ENCODE measurements at places on chromosomes 1 and 21.

GRCh38 chr1:36965275-36966159 is 68.8 kb downstream of the GRIK3 start:
- DNase-seq = no peak

DNA sequence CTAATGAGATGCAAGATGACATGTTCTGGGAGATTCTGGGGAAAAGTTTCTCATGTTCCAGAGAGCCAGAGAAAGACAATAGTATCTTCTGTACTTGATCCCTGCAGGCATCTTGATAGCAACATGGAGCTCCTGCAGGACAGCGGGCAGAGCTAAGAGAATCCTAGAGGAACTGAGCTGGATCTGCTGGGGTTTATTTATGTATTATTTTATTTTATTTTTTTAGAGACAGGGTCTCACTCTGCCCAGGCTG is 22.7 kb upstream of the SCAF4 start:
- no peak for DNase-seq

DNA sequence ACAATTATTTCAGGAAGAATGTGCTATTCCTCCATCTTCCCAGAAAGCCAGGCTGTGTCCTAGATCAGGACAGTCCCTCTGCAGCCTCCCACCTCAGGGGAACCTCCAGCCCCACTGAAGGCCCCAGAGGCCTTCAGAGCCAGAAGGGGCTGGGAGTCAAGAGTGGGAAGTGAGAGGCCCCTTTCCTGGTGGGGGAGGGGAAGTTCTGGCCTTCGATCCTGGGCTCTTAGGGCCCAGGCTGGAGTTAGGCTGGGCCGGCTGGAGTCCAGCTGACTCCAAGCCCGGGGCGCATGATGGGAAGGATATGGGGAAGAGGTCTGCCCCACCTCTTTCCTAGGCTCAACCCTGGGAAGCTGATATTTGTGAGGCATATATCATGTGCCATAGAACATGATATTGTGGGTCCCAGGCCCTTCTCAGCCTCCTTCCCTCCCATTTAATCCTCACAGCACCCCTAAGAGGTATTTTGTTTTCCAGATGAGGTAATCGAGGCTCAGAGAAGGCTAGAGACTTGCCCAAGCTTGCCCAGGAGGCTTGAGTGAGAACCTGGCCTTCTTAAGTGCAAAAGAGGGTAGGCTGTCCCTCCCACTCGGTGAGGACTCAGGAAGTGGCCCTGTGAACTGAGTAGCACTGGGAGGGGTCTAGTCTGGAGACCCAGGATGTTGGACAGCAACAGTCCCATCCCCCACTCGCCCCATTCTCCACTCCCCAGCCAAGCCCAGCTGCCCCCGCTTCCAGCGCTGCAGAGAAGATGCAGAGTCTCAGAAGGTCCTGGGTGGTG is 18.6 kb upstream of the HSPG2 start:
- no peak for DNase-seq

- DNase-seq = no peak
These were observed 13.9 kb upstream of the MAP3K21 start for GRCh38 chr1:233313434-233314155.

DNA sequence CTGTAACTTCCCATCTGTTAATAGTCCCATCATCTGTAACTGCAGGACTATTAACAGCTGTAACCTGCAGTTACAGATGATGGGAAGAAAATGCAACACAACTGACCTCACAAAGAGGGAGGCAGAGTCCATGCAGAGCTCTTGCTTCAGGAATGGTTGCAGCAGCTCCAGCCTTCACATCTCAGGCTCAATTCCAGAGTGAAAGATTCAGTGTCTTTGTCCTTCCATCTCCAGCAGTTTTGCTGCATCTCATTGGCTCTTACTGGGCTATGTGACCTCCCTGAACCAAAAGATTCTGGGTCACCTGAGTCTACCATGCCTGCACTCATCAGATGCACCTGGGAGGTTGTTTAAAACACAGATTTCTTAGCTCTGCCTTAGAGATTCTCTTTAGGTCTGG is 686.7 kb downstream of the MATN1 start:
- DNase-seq = no peak

GRCh38 chr21:42532466-42533181 is 19.0 kb downstream of the SLC37A1 start:
- peak; percentile 10 for DNase-seq

DNA sequence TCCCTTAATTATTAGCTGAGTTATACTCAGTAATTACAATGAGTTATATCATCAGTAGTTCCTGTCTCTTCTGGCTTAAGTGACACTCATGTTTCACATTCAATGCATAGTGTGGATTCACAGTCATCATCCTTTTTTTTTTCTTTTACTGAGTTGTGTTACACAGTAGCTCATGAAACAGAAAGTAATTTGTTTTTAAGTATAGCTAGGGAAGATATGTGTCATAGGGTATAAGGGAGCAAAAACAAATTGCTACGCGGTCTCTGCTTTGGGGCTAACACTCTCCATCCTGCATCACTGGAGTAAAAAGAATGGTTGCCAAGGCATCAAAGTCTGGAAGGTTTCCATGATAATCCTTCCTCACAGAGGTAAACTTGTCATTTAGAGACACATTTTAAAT is 971.7 kb upstream of the NCAM2 start:
- no peak for DNase-seq

- no peak for DNase-seq
These were observed 105.3 kb upstream of the CLDN14 start for GRCh38 chr21:36584980-36585940.

DNA sequence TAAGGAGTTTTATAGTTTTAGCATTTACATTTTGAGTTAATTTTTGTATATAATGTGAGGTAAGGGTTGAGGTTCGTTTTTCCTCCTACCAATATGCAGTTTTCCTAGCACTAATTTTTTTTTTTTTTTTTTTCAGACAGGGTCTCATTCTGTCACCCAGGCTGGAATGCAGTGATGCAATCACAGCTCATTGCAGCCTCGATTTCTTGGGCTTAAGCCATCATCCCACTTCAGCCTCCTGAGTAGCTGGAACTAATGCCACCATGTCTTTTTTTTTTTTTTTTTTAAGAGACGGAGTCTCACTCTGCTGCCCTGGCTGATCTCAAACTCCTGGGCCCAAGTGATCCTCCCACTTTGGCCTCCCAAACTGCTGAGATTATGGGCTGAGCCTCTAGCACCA is 2.5 kb upstream of the UBASH3A start:
- DNase-seq = no peak

DNA sequence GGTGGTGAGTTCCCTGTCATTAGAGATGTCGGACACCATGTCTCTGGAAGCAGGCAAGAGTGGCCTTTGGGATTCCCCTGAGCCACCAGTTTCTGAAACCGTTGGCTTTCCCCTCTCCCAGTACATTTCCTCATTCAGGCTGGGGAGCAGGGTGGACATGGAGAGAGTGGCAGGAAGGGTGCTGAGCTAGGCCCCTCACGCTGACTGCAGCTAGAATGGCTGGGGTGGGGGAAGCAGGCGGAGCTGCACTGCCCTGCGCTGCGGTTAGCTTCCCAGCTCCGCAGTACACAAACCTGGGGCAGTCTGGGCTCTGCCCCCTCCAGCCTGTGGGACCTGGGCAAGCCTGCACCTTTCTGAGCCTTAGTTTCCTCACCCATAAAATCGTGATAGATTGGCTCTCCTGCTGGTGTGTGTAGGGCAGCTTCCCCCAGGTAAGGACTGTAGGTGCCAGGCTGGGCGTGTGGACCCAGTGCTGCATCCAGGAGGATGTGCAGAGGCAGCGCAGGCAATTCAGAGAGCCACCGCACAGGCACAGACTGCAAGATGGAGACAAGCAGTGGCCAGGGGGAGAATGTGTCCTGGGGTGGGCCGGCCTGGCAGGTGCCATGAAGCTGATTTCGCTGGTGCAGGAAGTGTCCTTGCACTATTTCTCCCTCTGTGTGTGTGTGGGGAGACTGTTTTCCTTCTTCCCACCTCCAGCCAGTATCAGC is 3.0 kb downstream of the PLA2G2F start:
- no peak for DNase-seq

DNA sequence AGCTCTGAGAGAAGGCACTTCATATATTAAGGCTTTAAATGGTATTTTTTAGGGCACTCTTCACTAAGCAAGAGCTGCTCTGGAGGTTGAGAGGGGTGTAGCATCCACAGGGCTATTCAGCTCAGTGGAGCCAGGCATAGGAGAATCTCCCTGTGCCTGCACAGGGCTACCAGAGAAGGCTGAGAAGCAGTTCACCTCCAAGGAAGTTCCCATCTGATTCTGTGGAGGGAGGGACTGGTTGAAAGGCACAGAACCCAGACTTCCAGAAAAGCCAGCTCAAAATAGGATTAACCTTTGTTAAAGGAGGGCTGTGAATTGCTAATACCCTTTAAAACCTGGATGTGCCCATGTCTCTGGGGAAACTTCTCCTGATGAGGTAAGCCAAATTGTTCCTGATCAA is 304.5 kb downstream of the TTLL7 start:
- DNase-seq = no peak

DNA sequence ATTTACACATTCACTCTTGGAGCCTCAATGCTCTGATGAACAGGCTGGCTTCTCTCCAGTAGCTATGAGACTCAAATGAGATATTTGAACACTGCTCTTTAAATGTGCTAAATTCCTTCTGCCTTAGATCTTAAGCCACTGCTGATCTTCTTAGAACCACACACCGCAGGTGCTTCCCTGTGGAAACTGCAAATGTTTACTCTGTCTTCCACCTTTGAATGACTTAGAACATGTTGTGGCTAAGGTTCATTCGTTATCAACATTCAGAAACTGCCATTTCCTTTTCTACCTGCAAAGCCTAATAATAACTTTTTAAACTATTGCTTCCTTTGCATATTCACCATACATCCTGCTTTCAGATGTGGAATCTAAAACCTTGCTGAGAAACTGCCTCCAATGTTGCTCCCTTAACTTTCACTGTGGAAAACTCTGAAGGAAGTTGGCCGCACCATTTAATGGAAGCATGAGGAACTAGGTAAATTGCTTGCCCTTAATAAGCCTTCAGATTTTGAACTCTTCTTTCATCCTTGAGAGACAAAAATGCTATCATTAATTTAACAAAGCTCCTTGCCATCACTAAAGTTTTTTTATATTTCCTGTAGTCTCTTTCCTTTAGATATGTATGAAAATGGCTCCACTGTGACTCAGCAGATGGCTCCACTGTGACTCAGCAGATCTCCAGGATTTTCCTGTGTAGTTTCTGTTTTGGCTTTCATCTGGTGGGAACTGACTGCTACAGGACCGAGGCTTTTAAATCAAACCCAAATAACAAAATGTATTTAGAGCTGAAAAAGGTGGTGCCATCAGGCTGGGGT is 143.8 kb downstream of the TNFSF18 start:
- DNase-seq = no peak

DNA sequence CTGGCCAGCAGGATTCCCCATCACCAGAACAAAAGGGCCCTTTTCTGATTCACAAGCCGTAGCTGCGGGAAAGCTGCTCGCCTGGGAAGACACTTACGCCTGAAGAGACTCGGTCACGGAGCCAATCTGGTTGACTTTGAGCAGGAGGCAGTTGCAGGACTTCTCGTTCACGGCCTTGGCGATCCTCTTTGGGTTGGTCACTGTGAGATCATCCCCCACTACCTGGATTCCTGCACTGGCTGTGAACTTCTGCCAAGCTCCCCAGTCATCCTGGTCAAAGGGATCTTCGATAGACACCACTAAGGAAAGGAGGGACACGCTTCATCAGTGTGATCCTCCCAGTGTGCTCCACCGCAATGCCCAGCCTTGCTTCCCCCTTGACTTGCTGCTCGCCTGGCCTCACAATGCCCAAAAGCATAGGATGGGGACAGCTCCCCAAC is 14.7 kb downstream of the ENO1 start:
- DNase-seq = no peak

- no peak for DNase-seq
These were observed 87.9 kb downstream of the AHCTF1 start for GRCh38 chr1:246843876-246844275.

DNA sequence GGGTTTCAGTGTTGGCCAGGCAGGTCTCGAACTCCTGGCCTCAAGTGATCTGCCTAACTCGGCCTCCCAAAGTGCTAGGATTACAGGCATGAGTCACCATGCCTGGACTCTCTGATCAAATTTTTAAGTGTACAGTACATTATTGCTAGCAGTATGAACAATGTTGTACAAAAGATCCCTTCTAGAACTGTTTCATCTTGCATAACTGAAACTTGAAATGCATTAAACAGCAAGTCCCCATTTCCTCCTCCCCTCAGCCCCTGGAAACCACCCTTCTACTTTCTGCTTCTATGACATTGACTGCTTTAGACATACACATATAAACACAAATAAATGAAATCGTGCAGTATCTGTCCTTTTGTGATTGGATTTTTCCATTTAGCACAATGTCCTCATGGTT is 463.4 kb downstream of the PTPRC start:
- DNase-seq = no peak

All from H9 (cell line).